Astrocyte (in vitro differentiated cells and primary cell): ENCODE measurements at places on chromosomes 7 and 10. TPM values are rescaled to one million over a fixed set of nuclear protein-coding genes. Genes with fewer than 3 reads are reported as not detected.

NANOS1 gene
- total RNA-seq = 3.0 and 4.7 TPM in 2 replicates

CYP2W1 gene
- not detected in 2 replicates for total RNA-seq

DNA sequence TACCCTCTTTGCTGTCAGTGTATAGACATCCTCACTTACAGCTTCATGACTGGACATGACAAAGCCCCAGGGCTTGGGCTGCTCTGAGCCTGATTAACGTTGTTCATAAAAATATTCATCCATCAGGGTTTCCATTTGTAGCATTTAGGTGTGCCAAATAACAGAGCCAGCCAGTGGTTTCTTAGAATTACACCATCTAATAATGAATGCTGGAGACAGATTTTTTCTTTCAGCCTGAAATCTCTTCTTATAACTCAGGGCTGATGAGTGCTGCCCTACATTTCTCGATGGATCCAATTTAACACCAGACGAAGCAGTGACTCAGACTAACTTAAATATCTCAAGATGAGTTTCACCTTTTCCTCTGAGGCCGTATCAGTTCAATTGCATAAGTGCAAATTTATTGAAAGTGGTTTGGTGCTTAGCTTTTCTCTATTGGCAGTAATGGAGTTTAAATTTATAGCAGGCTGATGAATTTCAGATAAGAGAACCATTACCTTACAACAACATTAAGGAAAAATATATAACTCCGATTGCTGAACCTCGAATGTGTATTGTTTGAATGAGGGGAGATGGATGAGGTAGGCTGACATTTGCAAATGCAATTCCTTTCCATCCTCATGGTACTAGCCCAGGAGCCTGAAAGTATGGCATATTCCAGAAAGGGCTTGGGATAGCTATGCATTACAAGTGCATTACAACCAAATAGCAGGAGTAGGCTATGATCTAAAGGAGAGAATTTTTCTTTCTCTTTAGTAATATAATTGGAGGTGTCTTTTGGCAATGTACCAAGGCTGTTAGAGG, 900.6 kb downstream of the KCNMA1 start:
- no peak for DNase-seq

DNA sequence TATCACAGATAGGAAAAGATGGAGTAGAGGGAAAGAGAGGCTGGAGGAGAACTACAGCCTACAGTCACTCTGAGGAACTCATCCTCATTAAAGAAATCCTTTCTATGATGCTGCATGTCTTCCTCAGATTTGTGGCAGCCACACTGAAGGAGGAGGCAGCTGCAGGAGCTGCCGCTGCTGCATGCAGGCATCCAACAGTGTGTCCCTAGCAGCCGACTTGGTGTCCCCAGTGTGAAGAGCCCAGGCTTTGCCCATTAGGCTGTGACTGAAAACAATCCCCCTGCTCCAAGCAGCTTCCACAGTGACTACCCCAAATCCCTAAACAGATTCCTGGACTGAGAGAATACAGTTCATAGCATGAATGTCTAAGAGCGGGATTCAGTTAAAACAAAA, 23.1 kb downstream of the SKIDA1 start:
- no peak for DNase-seq
